Sciatic nerve (tissue), 2 donors: ENCODE measurements at places on chromosomes 11 and 22.

DNA sequence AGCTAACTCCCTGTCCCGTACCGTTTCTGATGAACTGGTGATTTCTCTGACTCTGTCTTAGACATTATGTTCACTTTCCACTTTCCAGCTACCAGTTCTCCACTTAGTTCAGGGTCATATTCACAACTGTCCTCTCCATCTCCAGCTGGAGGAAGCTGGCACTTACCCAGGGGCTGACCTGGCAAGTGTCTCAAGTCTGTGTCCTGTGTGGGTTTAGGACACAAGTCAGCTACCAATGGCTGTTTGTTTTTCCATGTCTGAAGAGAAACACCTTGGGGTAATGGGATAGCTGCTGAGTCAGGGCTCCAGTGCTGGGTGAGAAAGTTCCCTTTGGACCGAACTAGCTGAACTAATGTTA lies 134.4 kb downstream of the CSNK2A3 start:
- no peak for DNase-seq

GRCh38 chr11:35011389-35011788 lies 95.0 kb downstream of the PDHX start:
- no peak for DNase-seq

GRCh38 chr22:37661160-37661924 lies 2.8 kb downstream of the PDXP start:
- no peak for DNase-seq

GRCh38 chr11:30878400-30878799 lies 292.2 kb upstream of the MPPED2 start:
- no peak for DNase-seq

GRCh38 chr22:24525416-24526037 lies 29.4 kb downstream of the GUCD1 start:
- peak; percentile 86 for DNase-seq

DNA sequence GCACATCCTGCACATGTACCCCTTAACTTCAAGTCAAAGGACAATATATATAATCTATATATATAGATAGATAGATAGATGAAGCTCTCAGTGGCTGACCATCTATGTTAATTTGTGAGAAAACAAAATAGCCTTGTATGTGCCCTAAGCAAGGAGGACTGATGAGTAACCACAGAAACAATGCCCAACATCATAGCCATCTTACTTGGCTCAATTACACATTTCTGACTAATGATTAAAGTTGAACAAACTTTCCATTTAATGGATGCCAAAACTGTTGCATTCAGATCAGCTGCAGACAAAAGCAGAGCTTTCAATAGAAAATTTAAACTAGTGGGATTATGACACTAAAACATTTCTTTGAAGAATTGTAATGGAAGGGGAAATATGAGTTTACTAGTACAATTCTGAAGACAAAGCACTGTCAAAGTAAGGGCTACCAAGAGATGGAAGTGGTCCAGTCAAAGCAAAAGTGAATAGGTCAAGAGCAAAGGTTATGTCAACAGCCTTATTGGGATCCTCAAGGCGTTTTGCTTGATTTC lies 1188.2 kb upstream of the RAG2 start:
- no peak for DNase-seq

GRCh38 chr22:45169591-45170466 lies 6.1 kb downstream of the NUP50 start:
- DNase-seq = no peak

DNA sequence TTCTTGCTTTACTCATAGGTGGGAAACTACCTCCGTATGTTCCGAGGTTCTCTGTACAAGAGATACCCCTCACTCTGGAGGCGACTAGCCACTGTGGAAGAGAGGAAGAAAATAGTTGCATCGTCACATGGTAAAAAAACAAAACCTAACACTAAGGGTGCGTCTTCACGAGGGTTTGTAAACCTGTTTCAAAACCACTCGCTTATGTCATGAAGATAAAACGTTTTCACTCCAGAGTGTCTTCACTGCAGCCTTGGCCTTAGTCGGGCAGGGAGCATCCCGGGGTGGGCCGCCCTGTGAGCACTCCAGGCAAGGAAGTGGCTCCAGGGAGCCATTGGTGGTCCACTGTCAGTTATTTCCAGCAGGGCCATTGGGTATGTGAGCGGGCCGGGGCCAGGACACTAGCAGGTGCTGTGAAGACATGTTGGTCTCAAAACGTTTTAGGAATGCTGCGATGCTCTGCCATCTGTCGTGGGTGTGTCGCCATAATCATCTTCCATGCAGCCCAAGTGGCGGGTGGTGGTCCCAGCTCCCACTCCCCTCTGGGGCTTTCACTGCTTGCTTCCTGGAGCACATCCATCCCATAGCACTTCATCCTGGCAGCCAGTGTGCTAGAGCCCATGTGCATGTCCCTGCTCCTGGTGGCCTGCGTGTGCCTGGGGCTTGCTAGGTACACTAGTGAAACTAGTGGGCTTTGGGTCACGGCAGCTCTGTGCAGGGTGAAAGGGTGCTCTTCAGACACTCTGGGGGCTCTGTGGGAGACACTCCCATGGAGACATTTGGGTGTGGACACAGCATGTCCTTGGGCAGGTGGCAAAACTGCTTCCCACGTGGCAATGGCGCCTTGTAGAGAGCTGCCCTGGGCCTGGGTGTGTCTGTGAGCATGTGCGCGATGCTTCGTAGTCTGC lies 5.2 kb downstream of the SMARCB1 start:
- no peak for DNase-seq

DNA sequence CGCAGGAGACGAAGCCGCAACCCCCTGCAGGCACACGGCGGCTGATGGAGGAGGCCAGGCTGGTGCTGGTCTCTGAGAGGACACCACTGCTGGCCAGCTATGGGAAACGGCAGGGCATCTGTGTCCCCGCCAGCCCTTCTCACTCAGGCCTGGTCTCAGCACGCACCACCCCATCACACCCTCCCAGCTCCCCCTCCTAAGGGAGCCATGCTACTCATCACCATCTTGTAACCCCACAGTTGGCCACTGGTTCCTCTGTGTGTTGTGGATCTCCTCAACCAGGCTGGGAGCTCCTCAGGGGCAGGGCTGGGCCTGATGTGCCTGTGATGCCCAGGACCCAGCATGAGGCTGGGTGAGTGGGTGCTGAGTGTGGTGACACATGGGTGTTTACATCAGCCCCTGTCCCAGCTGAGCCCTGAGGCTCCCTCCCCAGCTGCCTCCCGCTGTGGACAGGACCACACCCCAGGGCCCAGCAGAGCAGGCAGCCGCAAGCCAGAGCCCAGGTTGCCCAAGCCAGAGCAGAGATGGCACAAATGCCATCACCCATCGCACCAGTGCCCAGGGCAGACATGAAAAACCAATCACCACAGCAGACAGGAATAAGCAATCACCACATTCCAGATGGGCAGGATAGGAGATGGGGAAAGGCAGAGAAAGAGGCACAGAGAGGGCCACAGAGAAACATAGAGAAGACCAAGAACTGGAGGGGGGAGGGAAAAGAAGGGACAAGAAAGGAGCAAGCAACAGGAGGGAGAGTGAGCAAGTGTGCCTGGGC lies 8.2 kb downstream of the ARVCF start:
- no peak for DNase-seq

GRCh38 chr22:33723915-33724314 lies 196.4 kb downstream of the LARGE1 start:
- DNase-seq = no peak

GRCh38 chr11:118885831-118886565 lies 2.3 kb downstream of the CXCR5 start:
- no peak for DNase-seq

DNA sequence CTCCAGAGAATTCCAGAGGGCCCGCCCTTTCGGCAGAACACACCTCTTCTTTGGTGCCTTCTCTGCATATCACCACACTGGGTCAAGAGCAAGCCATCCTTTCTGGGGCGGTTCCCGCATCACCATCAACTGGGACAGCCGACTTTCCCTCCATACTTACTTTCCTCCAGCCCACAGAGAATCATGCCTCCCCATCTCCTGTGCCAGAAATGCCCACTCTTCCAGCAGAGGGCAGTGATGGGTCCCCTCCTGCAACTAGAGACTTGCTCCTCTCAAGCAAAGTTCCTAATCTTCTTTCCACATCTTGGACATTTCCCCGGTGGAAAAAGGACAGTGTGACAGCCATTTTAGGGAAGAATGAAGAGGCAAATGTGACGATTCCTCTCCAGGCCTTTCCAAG lies 157.7 kb downstream of the C11orf91 start:
- no peak for DNase-seq

DNA sequence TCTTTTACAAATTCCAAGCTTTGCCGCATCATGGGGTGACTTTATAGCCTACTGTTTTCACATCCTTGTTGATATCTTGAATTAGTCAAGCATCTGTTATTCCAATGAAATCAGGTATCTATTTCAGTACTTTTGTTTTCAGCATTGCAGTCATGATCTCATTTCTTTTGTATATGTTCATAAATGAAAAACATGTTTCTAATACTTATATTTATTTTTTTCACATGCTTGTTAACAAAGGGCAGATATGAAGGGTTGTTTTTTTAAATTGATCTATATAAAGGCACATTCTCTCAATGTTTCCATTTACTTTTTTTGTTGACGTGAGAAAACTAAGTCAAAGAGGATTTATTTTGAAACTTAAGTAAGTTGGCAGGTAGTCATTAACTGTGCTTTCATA lies 964.8 kb downstream of the JRKL start:
- no peak for DNase-seq
